ENCODE measurements at places on chromosomes 4 and X.

- DNase-seq: no peak
These were observed 367.6 kb upstream of the LCORL start for GRCh38 chr4:18389115-18389514.

DNA sequence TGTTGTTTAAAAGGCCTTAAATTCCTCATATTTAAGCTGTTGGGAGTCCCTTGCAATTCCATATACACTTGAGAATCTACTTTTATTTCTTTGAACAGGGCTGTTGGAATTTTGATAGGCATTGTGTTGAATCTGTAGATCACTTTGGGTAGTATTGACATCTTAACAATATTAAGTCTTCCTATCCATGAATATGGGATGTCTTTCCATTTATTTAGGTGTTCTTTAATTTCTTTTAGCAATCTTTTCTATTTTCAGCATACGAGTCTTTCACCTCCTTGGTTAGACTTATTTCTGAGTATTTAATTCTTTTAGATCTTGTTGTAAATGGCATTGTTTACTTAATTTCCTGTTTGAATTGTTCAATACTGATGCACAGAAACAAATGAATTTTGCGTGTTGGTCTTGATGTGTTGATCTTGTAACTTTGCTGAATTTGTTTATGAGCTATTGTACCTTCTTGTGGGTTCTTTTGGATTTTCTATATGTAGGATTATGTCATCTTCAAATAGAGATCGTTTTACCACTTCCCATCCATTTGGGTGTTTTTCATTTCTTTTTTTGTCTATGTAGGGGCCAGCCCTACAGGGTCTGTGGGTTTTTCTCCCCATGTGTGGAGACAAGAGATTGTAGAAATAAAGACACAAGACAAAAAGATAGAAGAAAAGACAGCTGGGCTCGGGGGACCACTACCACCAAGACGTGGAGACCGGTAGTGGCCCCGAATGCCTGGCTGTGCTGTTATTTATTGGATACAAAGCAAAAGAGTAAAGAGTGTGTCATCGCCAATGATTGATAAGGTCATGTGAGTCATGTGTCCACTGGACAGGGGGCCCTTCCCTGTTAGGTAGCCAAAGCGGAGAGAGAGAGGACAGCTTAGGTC, 18.2 kb upstream of the CTBP1 start:
- DNase-seq: no peak

- no peak for DNase-seq
These were observed 8.7 kb downstream of the HNRNPH2 start for GRCh38 chrX:101416691-101417090.

DNA sequence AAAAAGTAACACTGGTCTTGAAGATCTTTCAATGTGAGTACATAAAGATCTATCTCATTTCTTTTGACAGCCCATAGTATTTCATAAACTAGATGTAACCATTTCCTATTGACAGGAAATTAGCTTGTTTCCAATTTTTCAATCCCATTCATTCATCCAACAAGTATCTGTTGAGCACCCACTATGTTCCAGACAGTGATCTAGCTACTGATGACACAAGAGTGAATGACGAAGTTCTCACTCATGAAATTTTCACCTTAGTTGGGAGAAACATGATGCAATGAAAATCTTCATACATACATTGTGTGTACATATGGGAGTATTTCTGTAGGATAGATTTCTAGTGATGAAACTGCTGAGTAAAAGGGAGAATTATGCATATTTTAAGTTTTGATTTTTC, 1.7 kb downstream of the CD38 start:
- DNase-seq: no peak

DNA sequence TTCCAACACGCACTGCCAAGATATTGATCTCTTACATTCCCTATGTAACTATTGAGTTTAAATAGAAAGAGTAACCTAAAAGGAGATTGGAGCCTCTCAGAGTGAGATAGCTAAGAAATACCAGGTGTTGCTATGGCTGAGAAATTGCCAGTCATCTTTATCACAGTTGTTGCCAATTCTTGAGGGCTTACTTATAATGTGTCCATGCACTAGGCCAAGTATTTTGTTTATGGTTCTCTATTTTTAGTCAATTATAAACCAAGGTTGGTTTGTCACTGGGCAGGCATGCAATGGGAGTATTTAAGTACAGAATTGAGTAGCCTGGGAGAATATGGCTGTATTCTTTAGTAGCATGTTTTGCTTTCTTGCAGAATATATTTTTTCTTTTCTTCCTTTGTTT, 201.6 kb downstream of the TEX13A start:
- DNase-seq: no peak

GRCh38 chr4:142318280-142318679, 527.8 kb downstream of the INPP4B start:
- no peak for DNase-seq

GRCh38 chrX:119004920-119005524, 30.6 kb downstream of the LONRF3 start:
- DNase-seq: peak; percentile 80

DNA sequence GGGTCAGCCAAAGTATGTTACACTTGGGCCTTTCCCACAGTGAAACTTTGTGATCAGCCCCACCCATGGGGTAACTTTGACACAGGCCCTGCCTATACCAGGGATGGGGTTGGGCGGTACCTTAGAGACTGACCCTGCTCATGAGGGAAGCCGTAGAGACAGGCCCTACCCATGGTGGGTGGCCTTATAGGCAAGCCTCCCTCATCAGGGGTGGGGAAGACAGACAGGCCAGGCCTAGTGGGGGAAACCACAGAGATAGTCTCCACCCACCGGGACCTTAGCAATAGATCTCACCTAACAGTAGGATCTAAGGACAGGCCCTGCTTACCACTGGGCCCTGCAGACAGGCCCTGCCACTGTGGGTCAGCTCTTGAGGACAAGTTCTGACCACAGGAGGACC, 6.8 kb downstream of the PLP2 start:
- no peak for DNase-seq

GRCh38 chrX:44871931-44872820, 812 bp upstream of the KDM6A start:
- peak; percentile 76 for DNase-seq

DNA sequence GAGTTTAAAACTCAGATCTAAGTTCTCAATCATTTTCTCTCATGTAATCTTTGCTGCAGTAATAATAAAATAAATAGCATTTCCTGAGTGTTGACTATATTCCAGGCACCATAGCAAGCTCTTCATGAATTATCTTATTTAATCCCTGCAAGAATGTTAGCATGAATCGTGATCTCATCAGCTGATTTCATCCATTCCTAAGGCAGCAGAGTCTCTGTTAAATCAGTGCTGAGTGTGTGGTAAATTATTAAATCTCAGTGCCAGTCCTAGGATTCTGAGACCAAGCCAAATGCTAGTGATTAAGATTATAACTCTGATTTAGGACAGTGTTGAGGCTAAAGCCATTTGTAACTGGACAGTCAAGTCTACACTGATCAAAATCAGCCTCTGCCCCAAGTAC, 240.3 kb upstream of the TAPT1 start:
- DNase-seq: no peak

DNA sequence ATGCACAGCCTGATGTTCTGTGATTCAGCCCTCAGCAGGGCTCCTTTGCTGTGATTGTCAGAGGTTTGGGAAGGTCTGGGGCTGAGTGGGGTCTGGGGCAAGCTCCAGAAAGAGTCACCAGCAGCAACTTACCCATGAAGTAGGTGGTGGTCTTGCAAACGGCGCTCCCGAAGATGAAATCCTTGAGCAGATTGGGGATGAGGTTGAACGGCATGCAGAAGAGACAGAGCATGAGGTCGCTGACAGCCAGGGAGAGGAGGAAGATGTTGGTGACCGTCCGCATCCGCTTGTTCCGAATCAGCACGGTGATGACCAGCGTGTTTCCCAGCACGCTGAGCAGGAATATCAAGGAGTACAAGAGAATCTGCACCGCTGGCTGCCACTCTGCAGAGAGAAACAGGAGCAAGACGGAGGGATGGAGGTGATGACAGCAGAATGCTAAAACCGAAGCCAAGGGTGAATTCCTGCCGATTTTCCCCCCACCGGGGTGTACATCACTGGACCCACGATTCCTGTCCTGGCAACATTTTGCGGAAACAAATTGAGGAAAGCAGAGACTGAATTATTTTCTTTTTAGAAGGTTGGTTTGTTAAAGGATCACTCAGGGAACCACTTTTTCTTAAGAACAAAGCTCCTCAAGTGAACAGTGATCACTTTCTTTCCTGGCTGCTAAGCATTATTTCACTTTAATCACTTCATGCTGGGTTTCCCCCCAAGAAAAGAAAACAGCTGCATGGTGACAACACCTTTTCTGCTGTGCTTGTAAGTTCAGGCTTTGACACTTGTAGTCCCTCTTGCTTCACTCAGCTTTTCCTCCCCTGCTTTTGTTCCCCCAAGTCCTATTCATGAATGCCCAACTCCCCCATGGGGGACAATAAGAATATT, 941 bp downstream of the CCKAR start:
- no peak for DNase-seq
